ENCODE measurements at places on chromosomes 13 and 19. TPM values are rescaled to one million over a fixed set of nuclear protein-coding genes. Genes with fewer than 3 reads are reported as not detected.

The NLRP9 gene
- not detected for total RNA-seq

The TMEM272 gene
- total RNA-seq = not detected

The SPRED3 gene
- 1.8 TPM for total RNA-seq

The VSTM2B gene
- not detected for total RNA-seq

The GPX4 gene
- total RNA-seq = 490 TPM
